Dermis microvascular lymphatic vessel endothelial cell (primary cell): ENCODE measurements at places on chromosomes 6 and 20. TPM values are rescaled to one million over a fixed set of nuclear protein-coding genes. Genes with fewer than 3 reads are reported as not detected.
A peak's percentile ranks its signal among the peaks of the same experiment; 100 is the strongest.

GPLD1 gene
- total RNA-seq = 0.13 and 0.25 TPM in 2 replicates

PKHD1 gene
- not detected in 2 replicates for total RNA-seq

PPP1R3G gene
- total RNA-seq = 0.39 and 0.89 TPM in 2 replicates

TNXB gene
- total RNA-seq = 0.90 and 1.8 TPM in 2 replicates

TREML2 gene
- not detected in 2 replicates for total RNA-seq

MATN4 gene
- under 0.01 TPM in 2 replicates for total RNA-seq

MEP1A gene
- not detected in 2 replicates for total RNA-seq

MLN gene
- total RNA-seq = not detected in 2 replicates

RSPO4 gene
- total RNA-seq = not detected in 2 replicates

TMC2 gene
- total RNA-seq = not detected in 2 replicates

DNA sequence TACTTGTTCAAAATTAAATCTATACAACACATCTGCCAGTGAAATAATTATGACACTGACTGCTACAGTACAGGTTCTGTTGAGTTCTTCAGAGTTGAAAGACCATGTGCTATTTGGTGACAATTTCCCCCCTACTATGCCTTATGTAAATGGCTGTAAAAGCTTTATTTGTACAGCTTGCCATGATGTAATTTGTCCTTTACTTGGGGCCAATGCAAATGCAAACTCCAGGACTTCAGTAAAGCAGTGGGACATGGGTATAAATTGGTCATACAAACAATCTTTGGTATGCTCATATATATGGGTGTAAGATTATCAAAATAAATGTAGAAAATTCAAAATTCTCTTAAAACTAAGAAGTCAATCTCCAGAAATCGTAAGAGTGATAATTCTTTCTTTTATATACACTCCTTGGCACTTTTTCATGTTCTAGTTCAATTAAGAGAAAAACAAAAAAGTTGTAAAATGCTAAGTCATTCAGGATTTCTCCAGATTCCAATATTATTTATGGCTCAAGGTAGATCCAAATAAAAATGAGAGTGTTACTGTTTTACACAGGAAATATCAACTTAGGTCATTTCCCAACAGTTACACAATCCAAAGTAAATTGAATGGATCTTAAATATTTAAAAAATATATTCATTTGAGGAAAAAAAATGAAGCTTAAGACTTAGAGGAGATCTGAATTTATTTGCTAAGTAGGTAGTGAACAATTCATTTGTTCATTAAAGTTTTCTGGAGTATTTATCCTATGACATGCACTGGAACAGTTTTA, 1310.5 kb upstream of the CITED2 start:
- peak; percentile 25 for DNase-seq

DNA sequence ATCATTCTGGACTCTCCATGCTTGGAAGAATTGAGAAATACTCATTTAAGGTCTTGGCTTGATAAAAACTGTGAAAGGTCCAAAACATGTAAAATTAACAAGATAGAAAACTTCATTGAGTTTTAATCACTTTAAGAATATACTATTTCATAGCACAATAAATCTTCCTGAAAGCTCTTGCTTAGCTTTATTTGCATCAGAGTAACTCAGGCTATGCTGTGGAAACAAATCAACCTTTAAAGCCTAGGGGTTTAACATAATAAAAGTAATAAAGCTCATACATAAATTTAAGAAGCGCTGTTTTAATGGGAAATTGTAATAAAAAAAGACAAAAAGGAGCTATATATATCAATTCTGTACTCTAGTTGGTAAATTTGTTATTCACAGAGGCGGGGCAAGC, 77.2 kb upstream of the PTCHD4 start:
- no peak for DNase-seq

DNA sequence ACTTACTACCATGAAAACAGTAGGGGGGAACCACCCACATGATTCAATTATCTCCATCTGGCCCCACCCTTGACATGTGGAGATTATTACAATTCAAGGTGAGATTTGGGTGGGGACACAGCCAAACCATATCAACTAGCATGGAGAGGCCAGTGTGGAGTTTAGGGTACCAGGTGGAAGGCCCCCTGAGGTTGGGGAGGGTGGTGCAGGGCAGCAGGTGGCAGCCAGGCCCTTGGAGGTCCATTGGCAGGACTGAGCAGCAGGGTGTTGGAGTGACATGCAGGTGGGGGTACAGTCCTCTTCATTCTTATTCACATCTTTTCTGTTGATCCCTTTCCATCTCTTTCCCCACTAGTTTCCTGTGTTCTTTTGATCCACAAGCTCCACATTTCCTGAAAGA, 42.9 kb downstream of the PHACTR3 start:
- DNase-seq = no peak

- DNase-seq = no peak
These were observed 59.5 kb downstream of the NCOA3 start for GRCh38 chr20:47561180-47561579.

DNA sequence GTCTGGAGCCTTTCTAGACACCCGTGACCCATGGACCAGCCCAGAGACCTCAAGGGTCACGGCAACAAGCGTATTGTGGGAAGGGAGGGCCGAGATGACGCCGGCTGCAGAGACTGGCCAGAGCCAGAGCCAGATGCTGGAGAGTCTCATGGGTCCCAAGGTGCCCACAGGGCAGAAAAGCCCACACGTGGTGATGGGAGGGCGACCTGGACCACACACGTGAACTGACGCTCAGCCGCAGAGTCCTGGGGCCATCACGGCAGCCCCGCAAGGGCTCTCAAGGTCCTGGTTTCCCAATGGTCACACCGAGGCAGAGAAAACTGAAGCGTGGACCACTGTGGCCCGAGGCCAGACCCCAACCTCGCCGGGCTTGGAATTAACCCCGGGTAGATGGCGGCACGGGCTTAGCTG, 92.6 kb downstream of the YTHDF1 start:
- DNase-seq = no peak

DNA sequence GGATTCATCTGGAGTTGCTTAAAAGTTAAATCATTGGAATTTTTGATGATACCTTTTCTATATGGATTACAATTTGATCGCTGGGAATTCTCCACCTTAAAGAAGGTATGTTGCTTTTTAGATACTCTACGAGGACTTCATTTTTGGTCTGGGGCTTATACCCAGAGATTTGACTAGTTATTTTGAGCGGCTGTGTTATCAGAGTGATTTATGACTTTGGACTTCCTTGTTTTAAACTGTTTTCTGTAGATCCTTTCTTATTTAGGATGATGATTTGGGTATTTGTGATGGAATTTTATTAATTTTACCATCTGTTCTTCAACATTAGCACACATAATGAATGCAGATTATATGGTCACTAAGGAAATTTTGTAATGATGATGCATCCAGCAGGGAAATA, 75.2 kb downstream of the SOX4 start:
- DNase-seq = no peak

GRCh38 chr6:88725111-88725975, 238.1 kb downstream of the RNGTT start:
- no peak for DNase-seq

- no peak for DNase-seq
These were observed at the start of gene FNDC1 for GRCh38 chr6:159169193-159169555. TSS of gene FNDC1 (plus strand) at chr6:159169400. CDS start at chr6:159169597, 197 bp downstream.

- DNase-seq = peak; percentile 36
These were observed 42.2 kb upstream of the FOXP4 start for GRCh38 chr6:41503827-41504465.

GRCh38 chr6:105881608-105882007, 204.5 kb upstream of the PRDM1 start:
- DNase-seq = no peak

- peak; percentile 67 for DNase-seq
These were observed 20.3 kb downstream of the CST4 start for GRCh38 chr20:23668477-23668951.

GRCh38 chr20:1301031-1301529, 27.9 kb downstream of the SDCBP2 start:
- DNase-seq = peak; percentile 53

GRCh38 chr6:13332349-13332706, 4.0 kb upstream of the TBC1D7 start:
- DNase-seq = no peak

DNA sequence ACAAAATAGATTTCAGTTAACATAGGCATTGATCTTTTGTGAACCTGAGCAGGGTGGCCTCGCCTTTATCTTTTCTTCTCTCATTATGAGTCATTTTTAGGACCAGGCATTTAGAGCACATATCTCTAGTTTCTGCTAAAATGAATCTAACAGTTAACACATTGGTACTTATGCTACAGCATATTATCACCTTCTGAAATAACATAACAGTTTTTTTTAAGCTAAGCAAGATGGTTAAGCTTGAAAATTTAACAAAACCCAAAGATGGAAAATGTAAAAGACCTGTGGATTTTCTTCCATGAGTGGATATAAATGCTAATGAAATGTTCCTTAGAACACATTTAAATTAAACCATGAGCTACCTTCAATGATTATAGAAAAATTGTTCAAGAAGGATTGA, 487.1 kb upstream of the RNF217 start:
- no peak for DNase-seq

- DNase-seq = no peak
These were observed 78.3 kb downstream of the PERP start for GRCh38 chr6:138028893-138029292.

DNA sequence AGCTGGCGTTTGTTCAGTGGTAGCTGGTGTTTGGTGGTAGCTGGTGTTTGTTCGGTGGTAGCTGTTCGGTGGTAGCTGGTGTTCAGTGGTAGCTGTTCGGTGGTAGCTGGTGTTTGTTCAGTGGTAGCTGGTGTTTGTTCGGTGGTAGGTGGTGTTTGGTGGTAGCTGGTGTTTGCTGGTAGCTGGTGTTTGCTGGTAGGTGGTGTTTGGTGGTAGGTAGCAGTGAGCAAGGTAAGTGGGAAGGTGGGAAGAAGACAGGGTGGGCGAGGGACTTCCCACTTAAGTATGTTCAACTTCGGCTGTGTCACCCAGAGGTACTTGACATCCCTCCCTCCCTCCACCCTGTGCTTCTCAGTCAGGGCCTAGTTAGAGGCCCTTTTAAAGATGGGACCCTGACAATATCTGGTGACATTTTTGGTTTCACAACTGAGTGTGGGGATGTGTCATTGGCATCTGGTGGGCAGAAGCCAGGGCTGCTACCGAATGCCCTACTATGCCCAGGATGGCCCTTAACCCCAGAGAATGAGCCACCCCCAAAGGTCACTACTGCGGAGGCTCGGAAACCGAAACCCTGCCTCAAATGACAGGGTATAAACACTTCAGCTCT, 47.3 kb downstream of the BMP7 start:
- no peak for DNase-seq

- no peak for DNase-seq
These were observed 51.3 kb downstream of the ADNP start for GRCh38 chr20:50879649-50880550.

- DNase-seq = peak; percentile 69
These were observed 828 bp upstream of the SULF2 start for GRCh38 chr20:47785854-47786764.

DNA sequence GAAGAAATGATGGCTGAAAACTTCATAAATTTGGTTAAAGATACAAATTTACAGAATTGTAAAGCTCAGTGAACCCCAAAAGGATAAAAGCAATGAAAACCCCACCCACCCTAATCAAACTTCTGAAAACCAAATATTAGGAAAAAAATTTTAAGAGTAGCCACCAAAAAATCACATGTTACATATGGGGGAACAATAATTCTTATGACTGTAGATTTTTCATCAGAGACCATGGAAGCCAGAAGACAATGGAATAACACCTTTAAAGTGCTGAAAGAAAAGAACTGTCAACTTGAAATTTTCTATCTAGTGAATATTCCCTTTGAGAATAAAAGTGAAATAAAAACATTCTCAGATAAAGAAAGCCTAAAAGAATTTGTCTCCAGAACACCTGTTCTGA, 24.4 kb downstream of the PROCR start:
- DNase-seq = no peak

DNA sequence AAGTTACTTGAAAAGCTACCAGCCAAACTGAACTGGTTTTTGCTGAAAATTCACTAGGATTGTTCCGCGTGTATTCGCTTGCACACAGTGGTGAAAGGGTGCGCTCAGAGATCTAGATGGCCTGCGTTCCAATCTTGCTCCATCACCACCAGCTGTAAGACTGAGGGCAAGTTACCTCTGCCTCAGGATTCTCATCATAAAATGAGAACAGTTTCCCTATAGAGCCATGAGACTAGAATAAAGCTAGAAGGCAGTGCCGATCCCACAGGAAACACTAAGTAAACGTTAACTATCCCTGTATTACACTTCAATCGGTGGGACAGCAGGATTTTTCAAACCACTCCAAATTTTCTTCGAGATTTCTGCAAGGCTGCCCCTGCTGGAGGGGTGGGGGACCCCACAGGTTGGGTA, 838 bp downstream of the AHCY start:
- no peak for DNase-seq

DNA sequence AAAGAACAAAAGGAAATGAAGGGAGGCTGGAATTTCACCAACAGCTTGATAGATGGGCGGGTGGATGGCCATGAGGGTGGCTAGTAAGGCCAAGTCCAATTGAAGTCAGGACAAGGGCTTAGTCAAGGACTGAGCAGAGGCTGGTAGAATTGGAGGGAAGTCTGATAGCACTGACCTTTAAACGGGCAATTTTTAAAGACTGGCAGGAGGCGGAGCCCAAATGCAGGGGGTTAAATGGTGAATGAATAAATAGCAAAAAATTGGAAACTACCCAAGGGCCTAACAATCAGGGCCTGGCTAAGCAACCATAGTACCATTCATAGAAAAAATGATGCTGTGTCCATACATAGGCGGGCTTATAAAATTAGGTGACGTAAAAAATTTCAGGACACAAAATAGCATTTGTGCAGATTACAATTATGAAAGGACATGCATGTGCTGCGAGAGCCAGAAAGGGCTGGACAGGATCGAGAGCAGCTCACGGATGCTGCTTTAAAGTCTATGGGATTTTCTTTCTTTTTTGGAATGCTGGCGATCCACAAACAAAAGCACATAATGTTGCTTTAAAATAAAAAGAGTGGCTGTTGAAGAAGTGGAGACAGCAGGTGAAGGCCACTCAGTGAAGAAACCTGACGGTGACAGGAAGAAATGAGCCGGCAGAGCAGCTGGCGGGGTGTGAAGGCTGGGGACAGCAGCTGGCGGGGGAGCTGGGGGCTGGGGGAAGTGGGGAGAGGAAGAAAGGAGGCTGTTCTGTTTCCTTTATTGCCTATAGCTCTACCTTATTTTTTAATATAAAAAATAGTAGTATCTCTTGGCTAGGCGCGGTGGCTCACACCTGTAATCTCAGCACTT, 42.8 kb upstream of the TAF8 start:
- no peak for DNase-seq

GRCh38 chr6:38193051-38193450, 373.5 kb downstream of the ZFAND3 start:
- DNase-seq = no peak

- DNase-seq = no peak
These were observed 19.6 kb upstream of the MAS1L start for GRCh38 chr6:29507319-29507718.
